ENCODE measurements at places on chromosomes 11 and 22.

GRCh38 chr11:83409476-83409875 lies 123.3 kb upstream of the CCDC90B start:
- no peak for DNase-seq

DNA sequence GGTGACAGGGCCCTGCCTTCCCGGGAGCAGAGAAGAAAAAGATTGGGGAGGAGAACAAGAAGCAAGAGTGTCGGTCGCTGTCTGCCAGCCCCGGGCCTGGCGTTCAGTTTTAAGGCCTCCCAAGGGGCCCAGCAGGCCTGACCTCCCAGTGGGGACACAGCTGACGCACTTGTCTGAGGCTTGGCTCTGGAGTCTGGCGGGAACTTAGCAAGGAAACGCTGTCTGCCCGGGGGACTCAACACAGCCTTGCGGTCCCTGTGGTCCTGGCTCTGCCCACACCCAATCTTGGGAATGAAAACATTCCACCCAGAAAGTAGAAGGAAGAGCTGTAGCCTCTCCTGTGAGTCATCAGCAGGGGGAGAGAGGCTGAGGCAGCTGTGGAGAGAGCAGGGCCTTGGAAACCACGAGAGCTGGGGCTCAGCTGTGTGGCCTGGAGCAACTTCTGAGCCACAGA lies 54.4 kb downstream of the TRAF6 start:
- no peak for DNase-seq

- no peak for DNase-seq
Observed at GRCh38 chr11:44314733-44315132, 4.8 kb upstream of the ALX4 start.

- no peak for DNase-seq
Observed at GRCh38 chr11:101014600-101015285, 114.9 kb downstream of the PGR start.
